Activated naive CD4-positive, alpha-beta T cell treated with anti-CD3 and anti-CD28 coated beads, Interleukin-2, amount 10 ng/mL, durations not matched to agents 7 days and 5 days (primary cell): ENCODE measurements at places on chromosomes 3 and 15.
A peak's percentile ranks its signal among the peaks of the same experiment; 100 is the strongest.

DNA sequence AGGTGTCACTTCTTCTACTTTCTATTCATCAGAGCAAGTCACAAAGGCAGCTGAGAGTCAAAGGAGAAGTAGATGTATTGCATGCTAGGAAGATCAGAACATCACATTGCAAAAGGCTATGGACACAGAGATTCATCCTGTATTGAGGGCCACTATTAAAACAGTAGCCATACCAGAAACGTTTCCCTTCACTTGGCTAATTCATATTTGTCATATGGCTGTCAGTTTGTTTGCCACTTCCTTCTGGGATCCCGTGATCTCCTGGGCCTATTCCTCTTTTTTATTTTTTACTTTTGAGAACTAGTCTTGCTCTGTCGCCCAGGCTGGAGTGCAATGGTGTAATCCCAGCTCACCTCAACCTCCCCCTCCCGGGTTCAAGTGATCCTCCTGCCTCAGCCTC lies 184.0 kb upstream of the SATB1 start:
- no peak for DNase-seq

GRCh38 chr3:171563298-171563697 lies 103.1 kb upstream of the TNIK start:
- DNase-seq: no peak

DNA sequence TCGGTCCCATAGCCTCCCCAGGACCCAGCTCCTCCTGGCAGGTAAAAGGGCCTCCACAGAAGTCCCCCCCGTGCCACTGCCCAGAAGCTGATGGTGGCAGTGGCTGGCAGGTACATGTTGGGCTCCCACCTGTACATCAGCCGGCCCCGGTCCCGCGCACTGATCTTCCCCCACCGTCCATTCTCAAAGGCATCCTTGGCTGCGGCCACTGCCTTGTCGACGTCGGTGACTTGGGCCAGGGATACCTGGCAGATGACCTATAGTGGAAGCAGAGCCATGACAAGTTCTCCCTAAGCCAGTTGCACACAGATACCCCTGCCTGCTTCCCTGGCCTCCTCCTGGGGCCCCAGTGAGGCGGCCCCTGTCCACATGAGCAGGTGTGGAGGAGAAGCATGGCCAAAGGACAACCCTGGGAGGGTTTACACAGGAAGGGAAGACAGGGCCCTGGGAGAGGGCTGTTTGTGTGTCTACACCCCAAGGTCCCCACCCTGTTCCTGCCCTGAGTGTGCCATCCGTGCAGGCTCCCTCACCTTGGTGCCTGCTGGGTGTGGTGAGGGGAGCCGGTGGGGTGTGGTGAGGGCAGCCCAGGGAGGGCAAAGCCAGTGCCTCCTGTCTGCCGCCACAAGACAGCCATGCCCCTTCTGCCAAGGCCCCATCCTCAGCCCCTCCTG lies 44.8 kb downstream of the ALDH1L1 start:
- DNase-seq: no peak

GRCh38 chr3:149839896-149840295 lies 26.9 kb downstream of the RNF13 start:
- DNase-seq: no peak

DNA sequence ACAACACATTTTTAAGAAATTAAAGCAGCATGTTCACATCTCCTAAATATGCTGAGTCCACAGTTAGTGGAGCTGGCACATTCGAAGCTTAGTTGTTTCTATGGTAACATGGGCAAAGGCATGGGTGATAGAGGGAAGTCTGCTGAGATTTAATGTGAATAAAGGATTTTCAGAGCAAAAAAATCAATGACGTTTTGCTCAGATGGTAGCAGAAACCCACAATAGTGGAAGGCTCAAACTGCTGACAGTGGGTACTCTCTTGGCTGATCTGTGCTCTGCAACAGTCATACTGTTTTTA lies 795.1 kb upstream of the ARPP21 start:
- no peak for DNase-seq

DNA sequence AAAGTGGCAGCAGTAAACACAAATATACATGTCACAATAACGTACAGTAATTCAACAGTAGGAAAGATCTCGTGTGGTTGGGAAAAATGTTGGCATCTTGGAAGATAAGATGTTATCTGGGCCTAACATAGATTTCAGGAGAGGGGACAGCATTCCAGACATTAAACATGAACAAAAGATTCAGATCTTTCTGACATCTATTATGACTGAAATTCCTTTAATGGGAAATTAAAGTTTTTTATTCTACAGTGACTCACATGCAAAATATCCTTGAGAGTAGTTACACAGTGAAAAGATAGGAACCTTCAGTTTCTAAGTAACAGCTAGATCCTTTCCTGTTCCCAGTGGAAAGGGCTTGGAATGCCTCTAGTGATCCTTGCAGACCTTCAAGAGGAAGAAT lies 9.2 kb downstream of the NDUFB5 start:
- no peak for DNase-seq

DNA sequence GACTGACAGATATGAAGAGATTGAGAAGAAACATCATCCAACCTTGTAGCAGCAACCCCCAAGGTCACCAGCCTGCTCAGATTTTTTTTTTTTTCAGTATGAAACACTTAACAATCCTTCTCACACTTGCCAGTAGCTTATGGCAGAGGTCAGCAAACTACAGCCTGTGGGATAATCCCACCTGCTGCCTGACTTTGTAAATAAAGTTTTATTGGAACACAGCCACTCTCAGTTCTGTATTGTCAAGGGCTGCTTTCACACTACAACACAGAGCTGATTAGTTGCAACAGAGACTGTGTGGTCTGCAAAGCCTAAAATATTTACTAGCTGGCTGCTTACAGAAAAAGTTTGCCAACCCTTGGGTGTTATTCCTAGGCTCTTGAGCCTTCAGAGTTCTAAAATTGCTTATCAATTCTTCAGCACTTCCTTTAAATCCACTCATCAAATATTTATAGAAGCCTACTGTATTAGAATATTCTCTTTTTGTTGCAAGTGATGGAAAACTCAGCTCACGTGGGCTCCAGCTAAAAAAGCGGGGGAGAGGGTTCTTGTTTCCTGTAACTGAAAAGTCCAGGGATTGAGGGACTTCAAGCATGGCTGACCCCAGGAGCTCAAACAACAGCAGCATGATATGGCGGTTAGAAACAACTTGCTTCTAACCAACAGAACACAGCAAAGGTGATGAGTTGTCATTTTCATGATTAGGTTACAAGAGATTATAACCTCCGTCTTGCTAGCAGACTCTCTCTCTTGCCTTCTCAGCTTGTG lies 246.1 kb downstream of the SHQ1 start:
- DNase-seq: no peak

GRCh38 chr3:164479978-164480377 lies 598.3 kb downstream of the SI start:
- DNase-seq: no peak

GRCh38 chr15:85872125-85872524 lies 77.4 kb upstream of the KLHL25 start:
- no peak for DNase-seq

- DNase-seq: no peak
These were observed 40.2 kb downstream of the TRANK1 start for GRCh38 chr3:36904641-36905040.

DNA sequence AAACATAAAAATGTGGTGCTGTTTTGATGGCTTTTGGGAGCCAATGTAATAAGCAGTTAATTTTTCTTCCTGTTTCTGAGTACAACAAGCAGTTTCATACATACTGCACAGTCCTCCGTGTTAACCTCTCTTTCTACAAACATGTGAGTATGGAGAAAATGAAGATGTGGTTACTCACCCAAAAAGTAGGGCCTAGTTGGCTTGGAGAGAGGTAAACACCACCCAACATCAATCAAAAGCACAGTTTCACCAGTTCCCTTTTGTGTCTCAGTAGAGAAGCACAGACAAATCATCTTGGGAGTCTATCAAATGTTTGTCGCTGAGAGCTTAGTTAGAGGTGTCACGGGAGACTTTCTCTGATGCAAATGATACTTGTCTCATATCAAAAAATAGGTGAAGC lies 320.2 kb downstream of the UNC13C start:
- DNase-seq: no peak

- DNase-seq: no peak
These were observed 57.4 kb downstream of the EEFSEC start for GRCh38 chr3:128210711-128211110.

GRCh38 chr3:158531334-158531733 lies 39.7 kb upstream of the MLF1 start:
- DNase-seq: no peak

- DNase-seq: no peak
These were observed 79.3 kb downstream of the SLC7A14 start for GRCh38 chr3:170506556-170506955.

DNA sequence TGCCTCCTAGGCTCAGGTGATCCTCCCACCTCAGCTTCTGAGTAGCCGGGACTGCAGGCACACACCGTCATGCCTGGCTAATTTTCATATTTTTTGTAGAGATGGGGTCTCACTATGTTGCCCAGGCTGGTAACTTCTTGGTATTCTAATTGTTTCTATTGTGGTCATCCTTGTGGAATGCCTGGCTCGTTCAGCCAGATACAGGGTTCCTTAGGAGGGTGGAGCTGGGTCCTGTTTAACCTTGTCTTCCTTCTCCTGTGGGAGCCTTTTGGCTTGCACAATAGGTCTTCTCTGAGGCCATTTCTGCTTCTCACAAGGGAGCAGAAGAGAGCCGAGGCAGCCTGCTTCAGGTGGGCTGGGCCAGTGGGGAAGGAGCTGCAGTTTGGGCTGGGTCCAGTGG lies 15.7 kb downstream of the PLEKHO2 start:
- no peak for DNase-seq

- no peak for DNase-seq
These were observed 14.3 kb upstream of the P2RY12 start for GRCh38 chr3:151398895-151399294.

GRCh38 chr15:44064706-44065105 lies 130.4 kb downstream of the FRMD5 start:
- DNase-seq: no peak

GRCh38 chr3:143825513-143825912 lies 22.8 kb downstream of the SLC9A9 start:
- DNase-seq: peak; percentile 25

GRCh38 chr3:81164806-81165205 lies 596.6 kb downstream of the GBE1 start:
- no peak for DNase-seq

- no peak for DNase-seq
These were observed 36.1 kb downstream of the AP3S2 start for GRCh38 chr15:89857673-89858072.

DNA sequence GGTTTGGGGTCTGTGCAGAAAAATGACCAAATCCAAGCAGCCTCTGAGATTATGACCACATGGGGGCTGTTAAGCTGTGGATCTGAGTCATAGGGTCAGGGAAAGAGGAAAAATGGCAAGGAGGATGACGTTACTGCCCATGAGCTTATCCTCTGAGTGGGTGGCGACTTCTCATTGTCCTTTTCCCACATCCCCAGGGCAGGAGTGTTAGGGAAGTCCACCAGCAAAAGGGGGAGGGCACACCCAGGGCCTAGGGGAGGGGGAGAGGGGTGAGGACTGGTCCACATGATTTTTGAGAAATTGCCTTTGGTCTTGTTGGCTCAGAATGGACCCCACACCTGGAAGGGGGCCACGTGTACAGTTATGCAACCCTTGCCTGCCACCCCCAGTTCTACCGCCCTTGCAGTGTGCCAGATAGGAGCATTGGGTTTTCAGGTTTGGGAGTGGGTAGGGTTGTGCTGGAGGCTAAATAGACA lies 2.6 kb downstream of the CD276 start:
- no peak for DNase-seq

GRCh38 chr15:40232625-40233070 lies 6.2 kb upstream of the PAK6 start:
- DNase-seq: no peak

- DNase-seq: no peak
These were observed 316.5 kb upstream of the ICE2 start for GRCh38 chr15:60795471-60795870.

DNA sequence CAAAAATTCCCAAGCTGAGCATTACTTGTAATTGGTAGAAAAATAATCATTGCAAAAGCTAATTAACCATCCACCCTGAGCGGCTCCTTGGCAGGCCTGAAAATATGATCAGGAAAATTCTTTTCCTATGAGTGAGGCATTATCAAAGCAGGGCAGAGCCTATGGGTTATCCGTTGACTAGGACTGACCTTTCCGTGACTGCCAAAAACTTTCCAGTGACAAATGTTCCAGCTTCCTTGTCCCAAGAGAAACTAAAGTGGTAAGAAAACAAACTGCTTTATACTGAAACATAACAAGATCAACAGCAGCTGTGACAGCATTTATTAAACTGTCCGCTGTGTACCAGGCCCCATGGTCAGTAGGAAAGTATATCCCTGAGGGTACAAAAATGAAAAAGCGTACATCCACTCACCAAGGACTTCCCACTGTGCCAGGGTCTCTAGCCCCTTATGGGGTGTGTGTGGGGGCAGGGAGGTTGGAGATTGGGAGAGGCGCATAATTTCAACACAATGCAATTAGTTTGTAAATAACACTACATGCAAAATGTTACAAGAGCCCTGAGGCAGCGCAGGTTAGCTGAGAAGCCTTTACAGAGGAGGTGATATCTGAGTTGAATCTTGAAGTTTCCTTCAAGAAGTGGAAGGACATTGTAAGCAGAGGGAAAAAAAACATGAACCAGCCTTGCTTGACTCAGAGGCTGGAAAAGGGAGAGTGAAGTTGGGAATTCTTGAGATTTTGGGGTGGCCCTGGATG lies 8.5 kb downstream of the LIPC start:
- DNase-seq: no peak

DNA sequence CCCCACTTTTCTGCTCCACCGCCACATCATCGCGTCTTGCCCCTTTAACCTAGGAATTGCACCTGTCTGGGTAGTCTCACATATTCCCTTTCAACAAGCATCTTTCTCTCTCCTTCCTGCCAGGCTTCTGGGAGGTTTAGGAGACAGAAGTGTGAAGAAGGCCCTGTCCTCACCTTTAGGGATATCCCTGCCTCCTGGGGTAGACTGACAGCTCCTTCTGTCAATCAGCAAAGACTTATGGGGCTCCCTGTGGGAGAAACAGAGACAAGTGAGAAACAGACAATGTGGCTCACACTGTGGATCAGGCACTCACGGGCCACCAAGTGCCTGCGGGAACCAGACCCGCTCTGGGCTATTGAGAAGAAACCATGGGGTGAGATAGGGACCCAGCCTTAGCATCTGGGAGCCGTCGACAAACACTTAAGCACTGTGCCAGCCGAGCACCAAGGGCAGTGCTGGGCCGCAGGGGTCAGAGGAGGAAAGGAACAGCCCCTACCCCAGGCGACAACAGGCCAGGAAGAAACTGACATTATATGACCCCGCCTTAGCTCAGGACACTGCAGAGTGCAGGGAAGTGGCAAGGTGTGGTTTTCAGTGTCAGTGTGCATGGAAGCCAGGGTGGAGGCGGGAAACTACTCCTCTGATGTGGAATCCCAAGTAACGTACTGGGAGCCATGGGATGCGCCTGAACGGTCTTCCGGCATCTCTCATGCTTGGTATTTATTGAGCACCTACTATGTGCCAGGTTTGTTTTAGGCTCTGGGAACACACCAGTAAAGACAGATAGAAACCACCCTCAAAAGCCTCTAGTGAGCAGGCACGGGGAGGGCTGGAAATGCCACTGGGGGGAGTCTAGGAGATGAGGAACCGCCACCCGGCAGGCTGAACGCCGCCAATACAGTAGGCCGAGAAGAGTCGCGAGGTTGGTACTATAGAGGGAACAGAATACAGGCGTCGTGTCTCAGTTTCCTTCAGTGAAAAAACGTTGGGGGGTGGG lies 1.8 kb downstream of the EFCC1 start:
- no peak for DNase-seq

- no peak for DNase-seq
These were observed 3.1 kb downstream of the BAHD1 start for GRCh38 chr15:40443846-40444245.

- DNase-seq: no peak
These were observed 288.8 kb downstream of the ZBTB20 start for GRCh38 chr3:114858329-114858728.
